ENCODE measurements at places on chromosomes 2 and 18.

DNA sequence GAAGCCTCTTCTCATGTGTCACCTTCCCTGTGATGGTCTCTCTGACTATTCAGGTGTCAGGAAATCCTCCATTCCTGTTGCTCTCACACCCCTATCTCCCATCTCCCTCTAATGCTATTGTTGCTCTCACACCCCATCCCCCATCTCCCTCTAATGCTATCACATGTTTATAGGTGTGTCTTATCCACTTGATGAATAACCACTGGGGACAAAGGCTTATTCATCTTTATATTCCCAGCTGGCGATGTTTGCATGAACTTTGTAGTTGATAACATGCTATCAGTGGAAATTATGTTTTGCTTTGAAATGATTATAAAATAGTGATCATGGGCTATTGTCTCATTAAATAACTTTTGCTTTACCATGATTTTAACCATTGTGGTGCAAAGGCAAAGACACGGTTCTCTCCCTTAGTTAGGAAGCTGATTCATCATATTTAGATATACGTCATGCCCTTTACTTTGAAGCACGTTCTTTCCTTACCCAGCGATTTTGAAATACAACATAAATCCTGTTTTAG is 220.5 kb downstream of the PMAIP1 start:
- DNase-seq, result peak; percentile 53

- DNase-seq, result no peak
Measured at GRCh38 chr2:70440621-70441020, 113.0 kb downstream of the TGFA start.

DNA sequence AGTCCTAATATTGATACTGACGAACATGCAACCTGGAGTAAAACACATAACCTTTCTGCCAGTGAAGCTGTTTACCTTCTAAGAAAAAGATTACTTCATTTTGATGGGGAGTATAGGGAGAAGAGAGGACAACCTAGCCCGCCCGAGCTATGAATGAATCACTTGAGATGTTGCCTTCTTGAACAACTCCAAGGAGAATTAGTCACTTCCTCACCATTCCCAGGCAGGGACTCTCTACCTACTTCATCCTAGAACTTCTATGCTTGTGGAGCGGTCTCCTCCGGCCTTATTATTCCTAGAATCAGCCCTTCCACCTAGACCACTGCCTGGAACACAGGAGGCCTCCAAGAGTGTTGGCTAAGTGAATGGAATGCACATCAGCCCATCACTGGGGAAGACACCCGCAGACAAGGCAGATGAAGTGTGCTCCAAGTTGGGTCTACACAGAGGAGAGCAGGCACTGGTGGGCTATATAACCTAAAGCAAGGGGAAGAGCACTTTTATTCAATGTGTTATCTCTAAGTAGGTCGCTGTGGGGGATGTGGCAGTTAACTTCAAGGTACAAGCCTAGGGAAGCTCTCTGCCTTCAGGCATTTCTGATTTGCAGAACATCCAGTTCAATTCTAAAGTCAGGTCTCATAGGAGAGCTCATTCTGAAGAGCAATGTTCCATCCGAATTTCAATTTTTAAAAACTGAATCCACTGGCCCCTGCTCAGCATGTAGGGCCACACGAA is 57.4 kb downstream of the STK39 start:
- DNase-seq, result no peak

DNA sequence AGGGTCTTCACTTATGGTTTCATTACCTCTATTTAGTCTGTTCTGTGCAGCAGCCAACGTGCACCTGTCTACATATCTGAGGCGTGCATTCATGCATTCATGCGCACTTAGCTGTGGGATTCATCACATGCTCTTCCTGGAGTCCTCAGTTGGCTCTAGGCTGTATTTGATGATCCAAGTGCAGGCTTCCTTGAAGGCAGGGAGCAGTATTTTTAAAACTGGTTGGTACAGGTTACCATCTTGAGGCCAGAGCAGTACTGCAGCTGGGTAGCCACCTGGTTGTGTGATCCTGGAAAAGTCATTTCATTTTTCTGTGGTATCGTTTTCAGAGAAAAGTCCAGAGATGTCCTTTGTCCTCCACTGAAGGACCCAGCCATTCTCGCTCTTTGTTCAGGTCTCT is 109.8 kb downstream of the EN1 start:
- no peak for DNase-seq

- DNase-seq, result no peak
Measured at GRCh38 chr2:2799151-2799697, 468.1 kb upstream of the MYT1L start.

Measured in NCI-H69 (cell line).